ENCODE measurements at places on chromosomes 7 and 10. TPM values are rescaled to one million over a fixed set of nuclear protein-coding genes. Genes with fewer than 3 reads are reported as not detected.

The DLX6 gene
- polyA plus RNA-seq = not detected

The CAV1 gene
- 15.7 TPM for polyA plus RNA-seq

The GRID2IP gene
- polyA plus RNA-seq = 0.11 TPM

The STN1 gene
- polyA plus RNA-seq = 29.4 TPM

The LBX1 gene
- not detected for polyA plus RNA-seq

The PRRT4 gene
- polyA plus RNA-seq = not detected

The ZNF804B gene
- not detected for polyA plus RNA-seq

GRCh38 chr7:95602421-95602820, 6.1 kb upstream of the PDK4 start:
- no peaks in the 10 kb centered on the region for H3K36me3 ChIP-seq
- no peak overlapping the region for H3K4me3 ChIP-seq
- no peaks in the 10 kb centered on the region for H3K27me3 ChIP-seq
- H3K27ac ChIP-seq = no peak overlapping the region
- DNase-seq = no peak

DNA sequence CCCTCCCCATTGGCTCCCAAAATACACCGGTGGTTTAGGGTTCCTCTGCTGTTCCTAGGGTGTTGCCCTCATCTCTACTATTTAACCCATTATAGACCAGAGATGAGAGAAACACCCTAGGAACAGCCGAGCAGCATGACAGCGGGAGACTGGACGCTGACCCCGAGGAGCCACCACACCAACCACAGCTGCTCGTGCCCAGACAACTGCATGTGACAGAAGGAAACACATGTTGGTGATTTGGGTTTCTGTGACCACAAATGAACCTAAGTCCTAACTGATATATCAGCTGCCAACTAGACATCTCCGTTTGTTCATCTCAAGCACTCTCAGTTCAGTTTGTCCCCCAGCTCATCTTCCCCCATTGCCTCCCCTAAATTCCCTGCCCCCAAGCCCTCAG, 13.4 kb downstream of the CFAP43 start:
- H3K27me3 ChIP-seq = no peaks in the 10 kb centered on the region
- no peak for DNase-seq
- no peaks in the 10 kb centered on the region for H3K36me3 ChIP-seq
- no peak overlapping the region for H3K27ac ChIP-seq
- H3K4me3 ChIP-seq = no peak overlapping the region
- H3K4me1 ChIP-seq = no peaks in the 10 kb centered on the region

- H3K4me1 ChIP-seq = no peaks in the 10 kb centered on the region
- H3K27me3 ChIP-seq = no peaks in the 10 kb centered on the region
- H3K27ac ChIP-seq = no peak overlapping the region
- no peak overlapping the region for H3K4me3 ChIP-seq
- no peak for DNase-seq
These were observed 117.5 kb upstream of the WNT16 start for GRCh38 chr7:121211253-121211652.

- no peak overlapping the region for H3K27ac ChIP-seq
- H3K27me3 ChIP-seq = no peaks in the 10 kb centered on the region
- no peaks in the 10 kb centered on the region for H3K36me3 ChIP-seq
- DNase-seq = no peak
- H3K4me3 ChIP-seq = no peak overlapping the region
These were observed 36.0 kb downstream of the PHF14 start for GRCh38 chr7:11009631-11010030.

DNA sequence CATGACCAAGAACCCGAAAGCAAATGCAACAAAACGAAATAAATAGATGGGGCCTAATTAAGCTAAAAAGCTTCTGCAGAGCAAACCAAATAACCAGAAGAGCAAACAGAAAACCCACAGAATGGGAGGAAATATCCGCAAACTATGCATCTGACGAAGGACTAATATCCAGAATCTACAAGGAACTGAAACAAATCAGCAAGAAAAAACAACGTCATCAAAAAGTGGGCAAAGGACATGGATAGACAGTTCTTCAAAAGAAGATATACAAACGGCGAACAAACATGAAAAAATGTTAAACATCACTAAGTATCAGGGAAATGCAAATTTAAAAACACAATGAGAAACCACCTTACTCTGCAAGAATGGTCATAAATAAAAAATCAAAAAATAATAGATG, 35.3 kb upstream of the CACUL1 start:
- no peak overlapping the region for H3K27ac ChIP-seq
- no peak for DNase-seq
- H3K27me3 ChIP-seq = no peaks in the 10 kb centered on the region

- H3K4me3 ChIP-seq = no peak overlapping the region
- no peak for DNase-seq
- H3K4me1 ChIP-seq = no peaks in the 10 kb centered on the region
- no peaks in the 10 kb centered on the region for H3K27me3 ChIP-seq
- no peak overlapping the region for H3K27ac ChIP-seq
- H3K36me3 ChIP-seq = no peaks in the 10 kb centered on the region
These were observed 104.5 kb downstream of the CHN2 start for GRCh38 chr7:29299086-29299485.

DNA sequence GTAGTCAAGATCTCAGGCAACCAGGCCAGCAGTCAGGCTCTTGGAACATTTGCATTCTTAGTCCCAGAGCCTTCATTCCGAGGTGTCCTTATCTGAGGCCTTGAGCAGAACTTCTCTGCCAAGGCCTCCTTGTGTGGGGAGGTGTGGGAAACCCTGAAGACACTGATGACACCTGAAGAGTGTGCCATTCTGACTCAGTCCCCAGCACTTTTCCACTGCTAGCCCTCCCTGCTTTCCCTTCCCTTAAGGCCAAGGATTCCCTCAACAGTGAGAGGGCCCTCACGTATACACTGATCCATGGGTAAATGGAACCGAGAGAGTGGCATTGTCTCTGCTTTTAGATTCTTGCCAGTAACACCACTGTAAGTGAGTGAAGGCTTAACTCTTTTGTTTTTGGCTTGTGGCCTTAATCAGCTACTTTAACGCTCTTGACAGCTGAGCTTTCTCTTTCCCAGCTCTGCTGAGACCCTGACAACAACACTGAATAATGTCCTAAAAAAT, 30.3 kb downstream of the TRDMT1 start:
- no peaks in the 10 kb centered on the region for H3K4me1 ChIP-seq
- no peaks in the 10 kb centered on the region for H3K27me3 ChIP-seq
- H3K4me3 ChIP-seq = no peak overlapping the region
- DNase-seq = no peak
- H3K36me3 ChIP-seq = no peaks in the 10 kb centered on the region
- H3K27ac ChIP-seq = no peak overlapping the region

DNA sequence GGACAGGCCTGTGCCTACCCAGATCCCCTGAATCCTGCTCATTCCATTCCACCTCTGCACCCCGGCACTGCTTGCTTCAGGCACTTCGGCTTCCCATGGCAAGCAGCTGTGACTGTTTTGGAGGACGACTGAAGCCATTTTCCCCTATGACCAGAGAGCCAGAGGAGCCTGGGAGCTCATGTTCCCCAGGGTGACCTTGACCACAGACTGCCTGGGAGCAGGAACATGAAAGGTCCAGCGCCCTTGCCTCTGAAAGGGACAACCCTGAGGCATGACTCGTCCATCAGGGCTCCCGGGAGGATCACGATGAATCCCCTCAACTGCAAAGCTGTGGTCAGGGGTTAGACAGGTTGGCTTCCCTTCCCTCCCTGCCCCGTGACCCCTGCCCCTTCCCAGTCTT, 16.7 kb upstream of the HMX3 start:
- no peak overlapping the region for H3K27ac ChIP-seq
- no peak overlapping the region for H3K4me3 ChIP-seq
- no peaks in the 10 kb centered on the region for H3K4me1 ChIP-seq
- no peak for DNase-seq

DNA sequence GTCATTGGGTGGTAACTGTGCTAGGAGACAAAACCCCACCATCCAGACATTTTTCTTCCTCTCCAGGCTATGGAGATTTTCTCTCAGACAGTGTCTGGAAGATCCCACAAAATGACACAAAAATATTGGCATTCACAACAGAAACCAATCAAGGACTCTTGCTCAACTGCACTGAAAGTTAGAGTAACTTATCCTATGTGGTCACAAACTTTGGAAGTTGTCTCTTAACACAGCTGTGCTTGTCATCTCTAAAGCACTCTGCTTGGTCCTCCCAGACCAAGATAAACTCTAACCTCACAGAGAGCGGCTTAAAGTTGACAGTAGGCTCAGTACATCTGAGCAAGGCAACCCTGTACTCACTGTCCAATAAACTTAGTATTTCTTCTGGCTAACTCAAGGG, 74.9 kb downstream of the AKR1C4 start:
- H3K4me3 ChIP-seq = no peak overlapping the region
- H3K4me1 ChIP-seq = no peaks in the 10 kb centered on the region
- no peak overlapping the region for H3K27ac ChIP-seq
- no peaks in the 10 kb centered on the region for H3K36me3 ChIP-seq
- DNase-seq = no peak
